ENCODE measurements at places on chromosomes 16 and 17. TPM values are rescaled to one million over a fixed set of nuclear protein-coding genes. Genes with fewer than 3 reads are reported as not detected.

The MAPT gene
- total RNA-seq = 1.4 TPM

The TBC1D3E gene
- total RNA-seq = not detected

DNA sequence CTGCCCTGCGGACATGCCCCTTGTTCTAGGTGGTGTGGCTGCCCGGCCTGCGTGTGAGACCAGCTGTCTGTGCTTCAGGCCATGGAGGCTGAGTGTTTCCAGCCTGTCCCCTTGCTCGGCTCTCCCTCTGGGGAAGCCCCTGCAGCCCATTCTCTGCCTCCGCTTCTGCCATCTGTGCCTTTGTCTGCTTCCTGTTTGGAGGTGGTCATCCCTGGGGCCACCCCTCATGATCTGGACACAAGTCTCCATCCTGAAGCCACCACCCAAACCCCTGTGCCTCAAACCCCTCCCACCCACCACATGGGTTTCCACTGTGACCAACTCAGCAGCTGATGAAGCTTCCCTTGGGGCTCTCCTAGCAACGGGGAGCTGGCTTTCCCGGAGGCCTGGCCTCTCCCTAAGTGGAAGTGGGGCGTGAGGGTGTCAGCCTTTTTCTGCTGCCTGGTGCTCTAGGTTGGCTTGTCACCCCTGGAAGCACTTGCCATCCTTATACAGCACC lies 184.9 kb downstream of the SEC14L1 start:
- H3K27me3 ChIP-seq = no peaks in the 10 kb centered on the region
- H3K4me3 ChIP-seq = no peak overlapping the region
- H3K4me1 ChIP-seq = peaks cover 11% of the 10 kb centered on the region
- H3K27ac ChIP-seq = no peak overlapping the region

DNA sequence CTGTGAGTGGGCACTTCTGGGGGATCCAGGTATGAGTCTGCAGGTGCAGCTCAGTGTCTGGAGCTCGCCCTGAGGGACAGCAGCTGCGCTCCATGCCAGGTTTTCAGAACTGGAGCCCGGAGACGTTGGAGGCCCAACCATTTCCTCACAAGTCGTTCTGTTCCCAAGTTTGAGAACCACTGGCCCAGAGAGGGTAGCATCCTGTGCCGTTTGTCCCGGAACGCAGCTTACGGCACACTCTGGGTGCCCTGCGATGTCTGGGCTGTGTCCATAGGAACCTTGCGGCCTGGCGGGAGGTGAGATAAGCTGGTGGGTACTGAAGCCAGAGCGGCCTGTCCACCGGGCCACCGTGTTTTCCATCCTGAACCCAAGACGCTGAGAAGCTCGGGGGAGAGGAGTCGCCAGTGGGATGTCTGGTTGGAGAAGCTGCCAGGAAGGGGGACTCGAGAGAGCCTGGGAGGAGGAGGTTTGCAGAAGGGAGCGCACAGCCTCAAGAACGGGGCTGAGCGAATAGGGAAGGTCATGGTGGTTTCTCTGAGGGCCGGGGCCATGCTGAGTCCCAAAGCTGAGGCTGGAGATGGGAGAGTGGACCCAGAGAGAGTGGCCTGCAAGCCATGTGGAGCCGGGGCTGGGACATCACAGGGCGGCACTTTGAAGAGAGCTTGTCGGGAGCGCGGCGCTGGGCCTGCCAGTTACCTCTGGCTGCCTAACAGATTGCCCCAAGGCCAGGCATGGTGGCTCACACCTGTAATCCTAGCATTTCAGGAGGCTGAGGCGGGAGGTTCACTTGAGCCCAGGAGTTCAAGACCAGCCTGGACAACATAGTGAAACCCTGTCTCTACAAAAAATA lies 211.0 kb upstream of the GSE1 start:
- H3K27me3 ChIP-seq = no peaks in the 10 kb centered on the region

All from neural progenitor cell (in vitro differentiated cells).